KBM-7 (cell line): ENCODE measurements at places on chromosomes 1 and 21.

DNA sequence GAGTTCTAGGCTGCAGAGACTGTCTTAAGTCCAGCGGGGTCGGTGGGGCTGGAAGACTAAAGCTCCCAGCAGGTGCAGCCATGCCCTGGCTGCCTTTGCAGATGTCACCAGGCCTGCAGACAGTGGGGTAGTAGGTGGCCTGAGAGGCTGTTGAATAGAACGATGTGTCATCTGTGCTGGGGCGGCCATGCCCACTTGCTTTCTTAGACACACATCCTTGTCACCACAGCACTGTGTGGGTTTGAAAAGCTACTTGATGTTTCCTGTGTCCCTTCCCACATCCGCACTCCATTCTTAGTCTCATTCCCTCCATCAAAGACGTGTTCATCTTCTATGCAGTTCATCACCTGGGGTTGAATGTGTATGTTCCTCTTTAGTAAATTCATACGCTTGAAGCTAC is 184.5 kb upstream of the TMEM51 start:
- peak; percentile 18 for DNase-seq

GRCh38 chr1:234902774-234903547 is 225.7 kb downstream of the TOMM20 start:
- no peak for DNase-seq

- DNase-seq: peak; percentile 95
Measured at GRCh38 chr1:67686267-67687197, 1.5 kb downstream of the GADD45A start.

DNA sequence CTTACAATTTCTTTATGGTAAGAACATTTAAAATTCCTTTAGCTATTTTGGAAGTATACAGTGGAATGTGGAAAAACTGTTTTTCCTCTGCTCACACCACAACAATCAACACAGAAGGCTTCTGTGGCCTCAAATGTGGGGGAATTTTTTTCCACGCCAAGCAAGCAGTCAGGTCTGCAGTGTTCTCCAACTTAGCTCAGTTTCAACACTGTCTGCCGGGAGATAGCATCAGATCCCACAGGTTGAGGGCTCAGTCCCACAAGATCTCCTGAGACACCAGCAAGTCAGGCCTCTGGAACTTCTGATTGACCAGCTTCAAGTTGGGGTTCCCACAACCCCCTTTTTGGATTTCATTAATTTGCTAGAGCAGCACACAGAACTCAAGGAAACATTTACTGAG is 50.3 kb downstream of the PTBP2 start:
- DNase-seq: no peak

DNA sequence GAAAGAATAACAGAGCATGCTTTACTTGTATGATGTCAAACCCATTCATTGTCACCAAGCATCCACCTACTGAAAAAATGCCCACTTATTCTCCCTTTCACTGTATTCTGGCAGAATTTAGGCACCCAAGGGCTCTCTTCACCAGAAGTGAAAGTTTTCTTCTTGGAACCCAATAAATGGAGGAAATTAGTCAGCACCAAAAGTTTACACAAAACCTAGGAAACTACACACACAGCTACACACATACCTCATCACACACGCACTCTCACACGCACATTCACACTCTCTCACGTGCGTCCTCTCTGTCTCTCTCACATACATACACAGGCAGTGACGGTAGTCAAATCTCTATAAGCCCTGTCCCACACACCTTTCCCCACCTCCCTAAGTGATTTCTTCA is 37.6 kb downstream of the MCOLN2 start:
- no peak for DNase-seq

GRCh38 chr1:53689736-53690326 is 49.1 kb downstream of the GLIS1 start:
- DNase-seq: no peak
